ENCODE measurements at places on chromosomes 5 and 9. TPM values are rescaled to one million over a fixed set of nuclear protein-coding genes. Genes with fewer than 3 reads are reported as not detected.

DNA sequence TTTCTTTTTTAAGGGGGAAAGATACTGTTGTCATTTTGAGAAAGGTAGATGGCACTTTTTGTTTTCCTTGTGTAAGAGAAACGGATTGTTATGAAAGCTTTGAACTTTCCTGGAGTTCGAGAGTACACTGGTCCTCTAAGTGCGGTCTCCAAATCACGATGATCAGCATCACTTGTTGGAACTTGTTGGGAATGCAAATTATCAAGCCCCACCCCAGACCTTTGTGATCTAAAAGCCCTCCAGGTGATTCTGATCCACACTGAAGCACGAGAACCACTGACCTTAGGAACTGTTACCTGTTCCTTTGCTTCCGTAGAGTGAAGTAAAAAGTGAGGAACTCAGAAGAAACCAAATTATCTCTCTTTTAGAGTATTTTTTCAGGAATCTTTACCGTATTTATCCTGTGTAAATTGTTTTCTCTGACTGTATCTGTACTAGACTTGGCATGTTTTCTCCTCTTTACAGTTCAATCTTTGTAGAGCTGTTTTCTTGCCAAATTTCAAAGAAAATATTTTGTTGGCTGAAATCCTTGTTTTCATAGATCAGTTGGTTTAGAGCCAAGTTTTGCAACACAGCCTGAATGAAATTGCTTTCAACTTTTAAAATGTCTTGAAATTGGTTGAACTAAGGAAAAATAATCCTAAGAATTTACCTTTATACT, 4.0 kb downstream of the MAT2B start:
- peak; percentile 89 for DNase-seq

The FTMT gene
- not detected for total RNA-seq

DNA sequence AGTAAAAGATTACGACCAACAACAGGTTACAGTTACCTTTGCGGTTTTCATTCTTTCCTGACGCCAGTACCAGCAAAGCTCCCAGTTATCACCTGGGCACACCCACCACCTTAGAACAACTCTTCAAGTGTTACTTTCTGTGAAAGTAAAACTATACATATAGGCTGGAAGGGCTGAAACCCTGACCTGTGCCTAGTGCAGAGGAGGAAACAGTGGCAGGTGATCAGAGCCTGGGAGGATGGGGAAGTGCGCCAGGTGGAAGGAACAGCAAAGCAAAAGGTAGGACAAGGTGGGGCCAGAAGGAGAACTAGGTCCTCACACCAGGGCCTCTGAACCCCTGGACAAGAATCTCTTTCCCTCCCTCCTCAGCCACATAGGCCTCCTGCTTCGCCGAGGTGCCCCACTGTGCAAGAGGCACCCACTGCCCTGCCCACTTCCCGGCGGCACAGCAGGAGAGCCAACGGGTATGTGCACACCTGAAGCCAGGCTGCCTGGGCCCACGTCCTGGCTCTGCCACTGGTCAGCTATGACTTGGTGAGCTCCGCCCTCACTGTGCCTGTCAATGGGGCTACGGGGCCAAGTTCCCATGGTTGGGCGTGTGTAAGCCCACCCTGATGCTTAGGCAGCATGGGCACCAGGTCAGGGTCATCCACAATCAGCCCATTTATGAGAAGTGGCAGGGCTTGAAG, 26.9 kb downstream of the BICD2 start:
- no peak for DNase-seq

DNA sequence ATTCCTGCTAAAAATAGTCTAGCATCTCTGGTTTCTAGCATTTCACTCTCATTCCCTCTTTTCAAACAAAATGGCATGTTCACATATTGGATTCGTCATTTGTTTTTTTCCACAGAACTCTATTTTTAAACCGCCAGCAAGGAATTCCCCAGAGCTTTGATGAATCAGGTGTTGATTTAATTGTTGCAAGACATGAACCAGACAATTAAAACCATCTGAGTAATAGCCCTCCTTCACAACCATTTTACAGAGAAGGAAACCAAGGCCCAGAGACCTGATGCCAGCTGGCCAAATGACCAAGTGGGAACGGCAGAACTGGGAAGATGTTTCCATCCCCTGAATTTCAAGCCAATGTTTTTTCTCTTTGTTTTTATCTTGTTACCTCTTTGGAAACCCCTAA, 167.0 kb downstream of the CAAP1 start:
- DNase-seq, result no peak

- DNase-seq, result peak; percentile 22
Observed at GRCh38 chr5:180470361-180470760, 23.8 kb upstream of the CNOT6 start.

DNA sequence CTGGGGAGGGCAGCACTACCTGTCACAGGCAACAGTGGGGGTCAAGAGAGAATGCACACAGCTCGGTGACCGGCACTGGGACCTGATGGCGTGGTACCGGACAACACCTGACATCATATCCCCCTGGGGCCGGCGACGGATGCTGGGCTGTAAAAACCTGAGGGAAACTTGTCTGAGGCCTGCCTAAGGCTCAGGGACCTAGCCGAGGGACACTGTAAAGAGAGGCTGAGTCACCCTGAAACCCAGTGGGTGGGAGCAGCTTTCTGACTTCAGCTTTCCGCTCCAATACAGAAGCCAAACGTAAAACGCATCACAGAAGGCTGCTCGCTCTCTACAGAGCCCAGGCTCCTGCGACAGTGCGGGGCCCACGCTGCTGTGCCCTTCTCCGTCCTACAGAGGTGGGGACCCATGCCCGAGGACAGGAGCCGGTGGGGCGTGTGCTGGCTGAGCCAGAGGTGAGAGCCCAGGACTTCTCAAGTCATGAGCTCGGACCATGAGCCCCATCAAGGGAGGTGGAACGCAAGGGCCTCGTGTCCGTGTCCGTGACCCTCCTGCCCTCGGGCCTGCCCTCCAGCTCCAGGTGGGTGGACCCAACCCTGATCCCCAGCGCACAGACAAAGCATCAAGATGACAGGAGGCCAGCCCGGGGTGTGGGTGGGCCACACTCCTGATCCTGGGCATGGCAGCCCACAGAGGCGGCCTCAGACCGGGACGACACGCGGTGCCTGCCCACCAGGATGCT, 5.3 kb downstream of the RALGDS start:
- peak; percentile 96 for DNase-seq

DNA sequence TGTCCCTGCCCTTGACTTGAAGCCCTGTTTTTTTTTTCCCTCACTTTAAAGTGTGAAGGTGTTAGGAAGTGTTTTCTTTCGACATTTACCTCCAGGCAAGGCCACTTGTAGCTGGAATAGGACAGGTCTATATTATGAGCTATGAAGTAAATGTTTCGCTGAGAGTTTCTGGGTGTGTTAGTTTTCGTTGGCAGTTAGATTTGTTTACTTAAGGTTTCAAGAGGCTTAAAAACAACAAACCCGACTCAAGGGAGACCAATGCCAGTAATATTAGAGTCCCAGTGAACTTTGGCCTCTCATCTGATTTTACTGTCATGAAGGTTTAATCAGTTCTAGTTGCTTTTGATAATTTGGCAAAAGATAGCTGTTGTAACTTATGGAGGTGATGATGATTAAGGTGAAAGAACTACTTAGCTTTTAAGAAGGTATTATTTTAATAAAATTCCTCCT, 25.2 kb downstream of the OCLN start:
- peak; percentile 72 for DNase-seq

- DNase-seq, result peak; percentile 86
Observed at GRCh38 chr9:126722252-126722921, 82.5 kb upstream of the ZBTB43 start.

GRCh38 chr9:105507096-105507790, 50.7 kb upstream of the FKTN start:
- DNase-seq, result no peak

DNA sequence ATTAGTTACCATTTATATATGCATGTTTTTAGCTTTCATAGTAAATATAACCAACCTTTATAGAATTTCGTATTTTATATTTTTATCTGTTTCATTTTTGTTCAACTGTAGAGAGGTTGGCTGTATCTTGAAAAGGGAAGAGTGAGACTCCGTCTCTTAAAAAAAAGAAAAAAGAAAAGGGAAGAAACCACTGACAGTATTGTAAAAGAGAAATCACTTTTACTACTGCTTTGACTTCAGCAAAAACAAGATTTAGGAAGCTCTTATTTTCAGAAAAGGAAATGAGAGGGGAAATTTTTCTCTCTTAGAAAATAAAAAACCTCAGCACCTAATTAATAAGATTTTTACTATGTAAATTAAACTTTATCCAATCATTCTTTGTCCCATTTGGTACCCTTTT, 14.4 kb downstream of the POLK start:
- DNase-seq, result no peak

- no peak for DNase-seq
Observed at GRCh38 chr5:57032151-57032551, 80.2 kb upstream of the MIER3 start.

DNA sequence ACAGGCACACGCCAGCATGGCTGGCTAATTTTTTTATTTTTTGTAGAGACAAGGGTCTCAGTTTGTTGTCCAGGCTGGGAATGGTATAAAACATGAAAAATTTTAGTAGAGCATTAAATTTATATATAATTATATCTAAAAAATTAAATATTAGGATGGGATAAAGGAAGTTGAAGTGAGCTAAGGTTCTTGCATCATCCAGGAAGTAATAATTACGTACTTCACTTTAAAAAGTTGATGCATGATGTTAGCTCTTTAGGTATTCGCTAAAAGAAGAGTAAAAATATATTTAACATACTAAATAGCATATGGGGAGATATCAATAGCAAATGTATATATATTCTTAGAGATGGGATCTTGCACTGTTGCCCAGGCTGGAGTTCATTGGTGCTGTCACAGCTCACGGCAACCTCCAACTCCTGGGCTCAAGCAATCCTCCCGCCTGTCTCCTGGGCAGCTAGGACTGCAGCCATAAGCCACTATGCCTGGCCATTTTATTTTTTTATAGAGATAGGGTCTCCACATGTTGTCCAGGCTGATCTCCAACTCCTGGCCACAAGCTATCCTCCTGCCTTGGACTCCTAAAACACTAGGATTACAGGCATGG, 12.3 kb downstream of the DCAF10 start:
- DNase-seq, result no peak

The FBXO10 gene
- total RNA-seq, result 28.6 TPM

- peak; percentile 68 for DNase-seq
Observed at GRCh38 chr9:128397831-128398230, 22.8 kb upstream of the CERCAM start.

- DNase-seq, result no peak
Observed at GRCh38 chr9:68648971-68649370, 56.1 kb upstream of the PIP5K1B start.

GRCh38 chr5:94517490-94518488, 100.6 kb downstream of the KIAA0825 start:
- DNase-seq, result no peak

- DNase-seq, result no peak
Observed at GRCh38 chr5:32836176-32836575, 125.1 kb downstream of the NPR3 start.

DNA sequence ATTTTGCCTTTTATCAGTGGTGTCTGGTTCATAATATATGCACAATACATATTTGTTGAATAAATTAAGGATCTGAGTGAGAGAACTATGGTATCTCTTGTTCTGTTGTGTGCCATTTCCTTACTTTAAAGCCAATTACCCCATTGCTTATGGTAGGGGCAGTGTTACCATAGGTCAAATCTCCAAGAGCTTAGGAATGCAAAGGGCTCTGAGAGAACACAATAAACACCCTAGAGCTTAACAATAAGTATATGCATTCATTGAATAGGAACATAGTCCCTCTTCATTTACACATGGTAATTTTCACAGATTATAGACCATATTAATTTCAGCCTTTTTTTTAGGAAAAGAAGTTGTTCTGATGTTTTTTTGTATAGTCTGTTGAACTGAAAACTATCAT, 112.2 kb downstream of the MCTP1 start:
- no peak for DNase-seq

- DNase-seq, result no peak
Observed at GRCh38 chr5:89036704-89037489, 153.9 kb upstream of the MEF2C start.

GRCh38 chr9:73577848-73578247, 426.2 kb downstream of the ANXA1 start:
- no peak for DNase-seq

DNA sequence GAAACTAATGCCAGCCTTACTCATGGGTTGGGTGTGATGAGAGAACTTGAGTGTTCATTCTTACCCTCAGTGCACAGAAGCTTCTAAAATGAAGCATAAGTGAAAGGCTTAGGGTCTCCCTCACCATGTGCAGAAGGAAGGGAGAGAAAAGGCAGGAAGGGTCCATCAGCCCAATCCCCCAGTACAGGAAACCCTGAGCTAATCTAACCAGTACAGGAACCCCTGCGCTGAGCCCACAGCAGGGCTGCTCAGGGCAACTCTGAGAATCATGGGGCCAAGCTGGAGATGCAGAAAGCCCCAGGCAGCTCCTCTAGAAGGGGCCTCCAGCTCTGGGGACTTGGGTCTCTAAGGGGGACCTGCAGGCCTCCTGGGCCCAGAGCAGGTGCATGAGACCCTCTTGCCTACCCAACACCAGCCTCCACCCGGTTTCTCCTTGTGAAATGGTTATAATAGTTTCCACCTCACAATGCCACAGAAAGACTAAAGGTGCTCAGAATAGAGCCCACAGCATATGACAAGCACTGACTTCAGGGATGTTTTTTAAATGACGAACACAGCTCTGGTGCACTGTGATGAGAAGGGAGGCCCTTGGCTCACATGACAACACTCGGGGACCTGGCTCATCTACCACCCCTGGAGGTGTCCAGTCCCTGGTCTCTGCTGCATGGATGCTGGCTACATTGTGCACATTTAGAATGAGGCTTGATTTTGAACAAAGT, 190.1 kb downstream of the ACTL7B start:
- DNase-seq, result no peak

- DNase-seq, result peak; percentile 43
Observed at GRCh38 chr5:73564675-73565074, 764 bp downstream of the ANKRA2 start.

The ZDHHC11B gene
- not detected for total RNA-seq

GRCh38 chr9:77933976-77934375, 97.6 kb downstream of the GNAQ start:
- DNase-seq, result no peak

- DNase-seq, result no peak
Observed at GRCh38 chr5:141084487-141084989, 9.9 kb upstream of the PCDHB2 start.

DNA sequence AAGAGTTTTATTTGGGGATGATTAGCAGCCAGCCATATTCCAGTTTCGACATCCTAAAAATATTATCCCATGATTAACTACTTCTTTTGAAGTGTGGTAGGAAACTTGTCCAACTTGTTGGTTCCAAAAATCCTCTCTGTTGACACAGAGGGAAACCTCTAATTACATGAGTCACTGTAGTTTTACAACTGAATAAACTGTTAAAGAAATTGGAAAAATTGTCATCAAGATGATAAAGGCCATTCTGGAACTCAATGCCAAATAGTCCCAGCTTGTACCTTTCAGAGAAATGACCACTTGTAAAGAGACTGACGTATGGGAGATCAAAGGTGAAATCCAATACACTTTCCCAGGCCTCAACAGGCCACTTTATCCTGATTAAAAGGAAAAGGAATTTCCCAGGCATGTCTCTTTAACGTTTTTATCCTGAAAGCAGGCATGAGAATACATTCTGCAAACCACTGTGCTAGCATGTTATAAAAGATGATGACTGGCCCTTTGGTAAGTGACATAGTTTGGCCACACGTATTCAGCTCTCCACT, 261.6 kb downstream of the GLIS3 start:
- no peak for DNase-seq
